Stimulated activated CD8-positive, alpha-beta memory T cell treated with anti-CD3 and anti-CD28 coated beads, Interleukin-7, amount 100 ng/mL, for 1 hour (primary cell): ENCODE measurements at places on chromosomes 4 and X.

GRCh38 chr4:16739997-16740624 is 158.3 kb downstream of the LDB2 start:
- DNase-seq: no peak

DNA sequence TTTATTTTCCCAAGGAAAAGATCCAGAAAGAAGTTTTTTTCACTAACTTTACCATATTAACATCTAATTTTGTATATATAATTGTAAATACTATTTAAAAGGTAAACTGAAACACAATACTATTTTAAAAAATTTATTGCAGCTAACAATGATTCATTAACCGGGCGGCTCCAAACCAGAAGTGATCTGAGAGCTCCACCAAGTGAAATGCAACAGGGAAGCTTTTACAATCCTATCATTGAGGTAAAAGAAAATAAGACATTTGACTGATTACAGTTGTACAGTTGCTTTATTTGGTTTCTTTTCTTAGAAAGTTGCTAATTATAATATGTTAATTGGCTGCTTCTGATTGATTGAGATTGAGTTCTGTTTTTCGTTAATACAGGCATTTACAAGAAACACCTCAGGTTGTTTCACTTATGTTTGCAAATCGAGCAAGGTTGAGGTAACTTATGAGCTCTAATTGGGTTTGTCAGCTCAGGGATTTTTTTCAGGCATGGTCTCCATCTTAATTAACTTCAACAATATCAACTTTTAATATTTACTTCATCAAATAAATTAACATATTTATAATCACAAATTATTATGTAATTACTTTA is 220.2 kb upstream of the UGT8 start:
- no peak for DNase-seq

DNA sequence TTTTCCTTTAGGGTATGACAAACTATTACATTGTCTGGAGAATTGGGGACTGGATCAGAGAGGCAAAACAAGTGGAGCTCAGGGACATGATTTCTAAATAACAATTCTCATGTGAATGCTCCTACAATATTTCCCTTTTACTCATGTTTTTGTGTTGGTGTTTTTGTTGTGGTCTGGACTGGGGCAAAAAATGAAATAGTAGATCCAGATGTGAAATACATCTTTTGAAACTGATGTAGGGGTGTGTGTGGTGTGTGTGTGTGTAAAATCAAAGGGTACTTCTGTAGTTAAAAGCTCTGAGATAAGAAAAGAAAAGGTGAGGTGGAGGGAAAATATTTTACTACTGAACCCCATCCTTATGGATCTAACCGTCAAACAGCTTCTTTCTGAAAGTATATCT is 188.4 kb upstream of the RPL34 start:
- no peak for DNase-seq

DNA sequence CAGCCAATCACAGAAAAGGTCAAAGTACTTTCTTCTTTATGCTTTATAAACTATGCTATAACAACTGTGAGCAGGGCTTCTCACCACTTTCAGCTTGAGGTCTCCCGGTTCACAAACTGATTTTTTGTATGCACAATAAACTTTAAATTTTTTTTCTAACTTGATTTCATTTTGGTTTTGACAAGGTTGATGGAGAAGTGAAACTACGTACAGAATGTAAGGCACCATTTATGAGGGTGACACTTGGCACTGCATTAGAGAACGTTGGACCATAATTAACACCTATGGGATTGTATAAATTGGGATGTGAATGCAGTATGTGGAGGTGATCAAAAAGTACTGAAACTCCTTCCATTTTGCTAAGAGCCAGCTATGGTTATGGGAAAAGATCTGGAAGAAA is 857.9 kb upstream of the HTR2C start:
- DNase-seq: no peak

DNA sequence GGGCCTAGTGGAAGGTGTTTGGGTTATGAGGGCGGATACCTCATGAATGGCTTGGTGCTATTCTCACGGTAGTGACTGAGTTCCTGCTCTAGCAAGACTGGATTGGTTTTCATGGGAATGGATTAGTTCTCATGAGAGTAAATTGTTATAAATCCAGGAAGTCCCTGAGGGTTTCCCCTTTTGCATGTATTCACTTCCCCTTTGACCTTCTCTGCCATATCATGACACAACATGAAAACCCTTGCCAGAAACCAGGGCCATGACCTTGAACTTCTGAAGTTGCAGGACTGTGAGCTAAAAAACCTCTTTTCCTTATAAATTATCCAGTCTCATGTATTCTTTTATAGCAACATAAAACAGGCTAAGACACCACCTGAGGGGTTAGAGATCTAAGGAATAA is 529.7 kb upstream of the RPS6KA3 start:
- no peak for DNase-seq

DNA sequence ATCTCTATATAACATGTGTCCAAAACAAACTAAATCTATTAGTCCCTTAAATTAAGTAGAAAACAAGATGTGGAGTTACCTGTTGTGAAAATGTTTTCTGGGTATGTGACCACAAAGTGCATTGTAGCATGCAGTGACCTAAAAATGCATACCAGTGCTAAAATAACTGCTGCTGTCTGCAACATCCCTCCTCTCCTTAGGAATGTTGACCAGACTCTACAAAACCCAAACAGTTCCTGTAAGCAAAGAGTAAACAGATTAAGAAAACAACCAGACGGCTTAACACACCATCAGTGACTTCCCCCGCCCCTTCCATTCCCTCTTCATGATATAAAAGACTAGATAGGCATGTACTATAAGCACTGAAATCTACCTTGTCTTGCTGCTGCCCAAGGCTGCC is 15.8 kb upstream of the RAB33B start:
- no peak for DNase-seq
